GM23248 (cell line): ENCODE measurements at places on chromosomes 4 and X. TPM values are rescaled to one million over a fixed set of nuclear protein-coding genes. Genes with fewer than 3 reads are reported as not detected.
A peak's percentile ranks its signal among the peaks of the same experiment; 100 is the strongest.

DNA sequence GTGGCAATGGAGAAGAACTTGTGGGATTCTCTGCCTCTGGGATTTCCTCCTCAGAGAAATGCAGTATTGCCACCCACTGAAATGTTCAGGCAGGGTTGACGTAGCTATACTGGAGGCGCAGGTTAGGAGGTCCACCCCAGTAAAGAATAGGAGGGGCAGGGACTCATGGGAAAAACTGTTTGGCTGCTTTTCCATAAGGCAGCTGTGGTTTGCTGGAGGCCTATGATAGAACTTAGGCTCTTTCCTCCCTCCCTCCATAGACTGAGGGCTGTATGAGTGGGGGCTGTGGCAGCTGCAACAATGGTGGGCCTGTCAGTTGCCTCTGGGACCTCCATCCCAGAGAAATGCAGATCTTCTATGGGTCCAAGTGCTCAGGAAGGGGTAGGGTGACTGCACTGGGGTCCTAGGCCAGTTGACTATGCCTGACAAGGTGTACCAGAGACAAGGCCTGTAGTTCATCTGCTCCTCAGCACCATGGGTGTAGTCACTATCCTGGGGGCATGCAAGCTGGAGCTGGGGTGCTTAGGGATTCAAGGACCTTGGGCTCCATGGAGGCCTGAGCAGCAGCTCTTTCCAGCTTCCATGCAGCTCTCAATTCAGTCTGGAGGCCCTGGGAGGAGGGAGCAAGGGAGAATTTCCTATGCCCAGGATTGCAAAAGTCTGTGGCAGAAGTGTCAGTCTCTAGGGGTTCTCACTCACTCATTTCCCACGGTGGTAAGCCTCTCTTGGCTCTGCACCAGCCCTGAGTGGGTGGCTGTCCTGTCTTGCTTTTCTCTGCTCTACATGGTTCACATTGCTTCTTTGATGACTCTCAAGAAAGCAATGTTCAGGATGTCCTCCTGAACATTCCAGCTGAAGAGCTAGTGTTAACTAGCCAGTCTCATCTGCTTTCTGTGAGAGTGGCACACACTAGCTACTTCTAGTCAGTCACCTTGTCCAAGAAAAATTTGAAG, 353.0 kb downstream of the IDS start:
- peak; percentile 83 for DNase-seq
- H3K27ac ChIP-seq: peak overlapping the region; percentile 60
- no peaks in the 10 kb centered on the region for H3K36me3 ChIP-seq
- H3K4me3 ChIP-seq: no peak overlapping the region

DNA sequence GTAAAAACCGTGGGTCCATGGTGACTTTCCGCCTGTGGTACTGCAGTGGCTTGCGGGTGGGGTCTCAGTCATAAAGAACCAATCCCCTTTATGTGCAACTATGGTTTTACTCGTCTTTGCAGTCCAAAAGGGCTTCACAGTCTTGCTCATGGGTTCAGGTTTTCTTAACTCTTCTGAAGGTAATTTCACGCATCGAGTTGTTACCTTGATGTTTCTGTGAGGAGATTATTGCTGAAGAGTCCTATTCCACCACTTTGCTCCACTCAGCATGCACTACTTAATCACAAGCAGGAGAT, 41.5 kb downstream of the F8 start:
- no peak overlapping the region for H3K27ac ChIP-seq
- DNase-seq: no peak
- H3K36me3 ChIP-seq: no peaks in the 10 kb centered on the region

DNA sequence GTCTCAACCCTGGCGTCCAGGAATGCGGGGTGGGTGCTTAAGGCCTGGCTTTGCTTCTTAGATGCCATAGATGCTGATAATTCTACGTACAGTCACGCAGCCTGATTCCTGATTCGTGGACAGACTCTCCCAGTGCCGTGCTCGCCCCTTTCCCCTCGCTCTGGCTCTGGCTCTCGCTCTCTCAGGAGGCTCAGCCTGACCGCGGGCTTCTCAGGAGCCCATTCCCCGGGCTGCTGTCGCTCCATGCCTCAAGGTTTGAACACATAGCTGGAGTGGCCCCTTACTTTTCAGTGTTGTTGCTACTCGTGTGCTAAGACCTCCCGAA, 59.2 kb upstream of the ZC4H2 start:
- H3K4me1 ChIP-seq: peaks cover 13% of the 10 kb centered on the region
- peak; percentile 74 for DNase-seq
- no peaks in the 10 kb centered on the region for H3K36me3 ChIP-seq
- H3K4me3 ChIP-seq: peak overlapping the region; percentile 80
- peak overlapping the region; percentile 85 for H3K27ac ChIP-seq
- no peaks in the 10 kb centered on the region for H3K27me3 ChIP-seq

DNA sequence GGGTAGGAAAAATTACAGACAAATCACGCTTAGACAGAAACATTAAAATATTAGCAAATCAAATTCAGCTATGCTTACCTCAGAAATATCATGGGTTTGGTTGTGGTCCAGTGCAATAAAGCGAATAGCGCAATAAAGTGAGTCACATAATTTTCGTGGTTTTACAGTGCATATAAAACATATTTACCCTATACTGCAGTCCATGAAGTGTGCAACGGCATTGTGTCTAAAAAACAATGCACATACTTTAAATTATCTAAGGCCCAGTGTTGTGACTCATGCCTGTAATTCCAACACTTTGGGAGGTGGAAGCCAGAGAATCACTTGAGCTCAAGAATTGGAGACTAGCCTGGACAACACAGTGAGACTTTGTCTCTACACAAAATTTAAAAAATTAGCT, 195.7 kb upstream of the IL1RAPL1 start:
- no peak for DNase-seq
- no peaks in the 10 kb centered on the region for H3K36me3 ChIP-seq
- H3K4me1 ChIP-seq: no peaks in the 10 kb centered on the region
- H3K4me3 ChIP-seq: no peak overlapping the region
- H3K27me3 ChIP-seq: no peaks in the 10 kb centered on the region

Gene GLRA3
- total RNA-seq: not detected in 2 replicates

Gene F8A1
- 2.9 and 11.1 TPM in 2 replicates for total RNA-seq

Gene PDGFRA
- total RNA-seq: 225 and 275 TPM in 2 replicates

DNA sequence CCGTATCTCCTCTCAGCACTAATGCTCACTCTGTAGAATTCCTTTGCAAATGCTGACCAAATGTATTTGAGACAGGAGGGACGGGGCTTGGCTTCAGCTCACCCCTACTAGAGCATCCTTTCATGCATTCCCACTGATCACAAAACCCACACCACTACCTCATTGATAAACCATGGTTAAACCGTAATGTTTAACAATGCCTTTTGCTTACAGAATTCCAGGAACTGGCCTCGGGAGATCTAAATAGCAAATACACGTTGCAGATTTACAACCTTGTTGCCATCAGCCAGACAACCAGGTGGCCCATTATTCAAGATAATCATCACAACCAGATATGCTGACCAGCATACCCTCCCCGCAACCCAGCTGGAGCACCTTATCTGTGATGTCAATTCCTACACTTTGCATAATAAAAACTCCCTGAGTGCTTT, 391.9 kb downstream of the KCTD8 start:
- no peak for DNase-seq
- no peaks in the 10 kb centered on the region for H3K27me3 ChIP-seq
- H3K4me1 ChIP-seq: no peaks in the 10 kb centered on the region

DNA sequence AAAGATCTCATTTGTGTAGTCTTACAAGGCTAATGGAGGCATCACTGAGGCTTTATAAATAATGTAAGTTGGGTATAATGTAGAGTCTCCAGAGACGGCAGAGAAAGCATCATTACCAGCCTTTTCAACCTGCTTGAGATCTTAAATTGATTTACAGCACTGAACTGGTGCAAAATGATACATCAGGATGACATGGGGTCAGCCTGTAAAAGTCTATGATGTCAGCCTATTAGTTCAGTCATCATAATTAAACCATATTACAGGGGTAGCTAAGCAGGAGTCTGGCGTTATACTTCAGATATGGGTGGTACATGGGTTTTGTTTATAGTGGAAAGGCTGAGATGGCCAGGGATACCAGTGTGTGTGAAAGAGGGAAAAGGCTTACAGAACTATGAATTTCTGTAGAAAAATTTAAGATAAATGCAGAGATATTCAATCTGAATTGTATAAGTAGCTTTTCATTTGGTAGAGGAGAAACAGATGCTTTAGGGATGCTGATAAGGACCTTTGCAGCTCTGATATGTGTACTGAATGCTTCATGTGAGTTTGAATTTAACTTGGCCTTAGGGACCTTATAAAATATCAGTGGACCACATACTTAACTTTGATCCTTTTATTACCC, 2.7 kb downstream of the SMAD1 start:
- no peaks in the 10 kb centered on the region for H3K27me3 ChIP-seq
- DNase-seq: no peak

GRCh38 chr4:171342646-171343045, 470.6 kb upstream of the GALNTL6 start:
- DNase-seq: no peak
- no peaks in the 10 kb centered on the region for H3K36me3 ChIP-seq
- no peak overlapping the region for H3K27ac ChIP-seq
- H3K27me3 ChIP-seq: no peaks in the 10 kb centered on the region
- no peak overlapping the region for H3K4me3 ChIP-seq

- H3K4me3 ChIP-seq: no peak overlapping the region
- H3K36me3 ChIP-seq: no peaks in the 10 kb centered on the region
- H3K4me1 ChIP-seq: peaks cover 10% of the 10 kb centered on the region
Measured at GRCh38 chr4:37601531-37601930, 84.6 kb downstream of the RELL1 start.

DNA sequence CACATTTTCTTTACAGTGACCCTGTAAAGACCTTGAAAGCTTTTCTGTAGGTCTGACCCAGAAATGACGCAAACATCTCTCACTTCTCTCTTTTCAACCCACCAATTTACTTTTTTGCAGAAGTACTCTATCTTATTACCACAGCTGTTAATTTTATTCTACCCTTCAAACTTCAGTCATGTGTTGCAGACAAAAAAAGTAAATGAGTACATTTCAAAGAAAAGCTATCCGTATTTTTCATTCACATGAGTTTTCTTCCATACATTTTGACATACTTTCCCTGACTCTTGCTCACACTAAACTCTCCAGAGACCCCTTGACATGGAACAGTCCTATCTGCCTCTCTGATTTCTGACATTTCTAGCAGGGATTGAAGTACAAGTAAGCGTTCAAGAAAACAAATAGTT, 51.7 kb downstream of the SLC7A11 start:
- H3K4me1 ChIP-seq: peaks cover 9% of the 10 kb centered on the region
- no peak overlapping the region for H3K27ac ChIP-seq
- no peaks in the 10 kb centered on the region for H3K27me3 ChIP-seq

DNA sequence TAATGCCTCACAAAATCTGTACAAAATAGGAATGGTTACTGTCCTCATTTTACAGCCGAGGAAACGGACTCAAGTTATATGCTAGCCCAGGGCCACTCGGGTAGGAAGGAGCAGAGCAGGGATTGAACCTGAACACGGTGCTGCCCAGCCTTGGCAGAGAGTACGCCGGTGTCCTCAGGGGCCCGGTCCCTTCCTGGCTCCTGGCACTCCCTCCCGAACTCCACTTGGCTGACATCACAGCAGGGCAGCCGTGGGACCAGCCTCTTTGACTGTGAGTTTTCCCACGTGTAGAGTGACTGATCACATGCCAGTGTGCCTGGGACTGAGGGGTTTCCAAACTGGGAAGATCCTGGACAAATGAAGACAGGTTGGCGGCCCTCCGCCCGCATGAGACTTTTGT, 23.7 kb downstream of the MAN2B2 start:
- no peak overlapping the region for H3K4me3 ChIP-seq
- H3K27me3 ChIP-seq: no peaks in the 10 kb centered on the region
- no peak overlapping the region for H3K27ac ChIP-seq
- no peaks in the 10 kb centered on the region for H3K4me1 ChIP-seq

Gene SERTM2
- not detected in 2 replicates for total RNA-seq

Gene SOX3
- total RNA-seq: not detected in 2 replicates

DNA sequence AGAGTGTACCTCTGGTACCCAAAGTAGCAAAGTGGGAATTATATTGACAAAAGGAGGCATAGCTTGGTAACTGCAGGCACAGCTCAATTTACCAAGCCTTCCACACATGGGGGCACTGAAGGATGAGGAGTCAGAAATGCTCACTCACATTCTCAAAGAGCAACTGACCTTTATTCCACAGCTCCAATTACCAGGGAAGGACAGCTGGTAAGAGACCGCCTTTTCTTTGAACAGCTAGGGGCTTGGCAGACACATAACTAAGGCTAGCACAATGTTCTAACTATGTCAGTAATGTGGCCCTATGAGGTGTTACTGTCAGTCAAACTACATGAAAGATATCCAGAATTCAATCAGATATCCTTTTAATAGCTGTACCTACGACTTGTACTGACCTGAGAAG, 20.5 kb upstream of the STS start:
- H3K4me3 ChIP-seq: no peak overlapping the region
- peaks cover under 1% of the 10 kb centered on the region; the same call in 1 of the 2 replicates for H3K4me1 ChIP-seq
- H3K27me3 ChIP-seq: no peaks in the 10 kb centered on the region

GRCh38 chr4:12679217-12679616, 804.9 kb downstream of the RAB28 start:
- H3K27me3 ChIP-seq: no peaks in the 10 kb centered on the region
- H3K4me1 ChIP-seq: no peaks in the 10 kb centered on the region
- DNase-seq: peak; percentile 2
- H3K27ac ChIP-seq: no peak overlapping the region

Gene TLR10
- total RNA-seq: not detected in 2 replicates

DNA sequence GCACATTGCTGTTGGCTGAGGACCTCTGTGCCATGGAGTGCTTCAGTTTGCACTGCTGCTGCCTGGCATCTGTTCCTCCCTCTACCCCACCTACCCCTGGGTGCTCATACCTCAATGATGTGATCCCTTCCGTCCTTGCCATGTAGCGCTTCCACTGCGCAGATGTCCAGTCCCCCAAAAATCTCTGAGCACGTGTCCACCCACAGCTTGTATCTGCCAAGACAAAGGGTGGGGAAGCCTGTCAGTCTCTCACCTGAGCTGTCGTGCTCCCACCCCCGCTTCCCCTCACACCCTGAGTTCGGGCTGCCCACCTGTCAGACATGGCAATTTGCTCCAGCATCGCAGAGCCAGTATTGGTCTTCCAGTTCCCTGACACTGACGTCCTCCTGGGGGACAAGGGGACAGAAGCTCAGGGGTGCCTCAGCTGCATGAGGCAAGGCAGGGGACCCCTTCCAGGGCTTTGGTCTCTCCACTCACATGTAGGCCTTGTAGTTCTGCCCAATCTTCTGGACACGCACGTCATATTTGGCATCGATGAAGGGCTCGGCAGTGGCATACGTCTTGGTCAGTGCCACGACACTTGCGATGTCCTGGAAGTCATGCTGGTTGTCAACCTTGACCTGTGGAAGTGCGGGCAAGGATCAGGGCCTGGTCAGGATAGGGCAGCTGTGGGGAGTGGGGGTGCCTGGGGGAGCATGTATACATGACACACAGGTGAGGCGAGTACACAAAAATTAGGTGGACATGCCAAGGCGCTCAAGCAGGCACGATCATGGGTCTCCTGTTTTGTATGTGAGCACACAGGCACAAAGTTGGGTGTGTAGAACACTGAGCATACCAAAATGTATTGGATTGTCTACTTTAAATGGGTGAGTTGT, 6.0 kb upstream of the TIMP1 start:
- no peak overlapping the region for H3K27ac ChIP-seq
- no peak overlapping the region for H3K4me3 ChIP-seq
- no peak for DNase-seq
- H3K4me1 ChIP-seq: peaks cover 7% of the 10 kb centered on the region; the same call in 1 of the 2 replicates
- no peaks in the 10 kb centered on the region for H3K27me3 ChIP-seq
- H3K36me3 ChIP-seq: no peaks in the 10 kb centered on the region

GRCh38 chrX:132740316-132741123, 217.9 kb downstream of the HS6ST2 start:
- H3K27ac ChIP-seq: no peak overlapping the region
- H3K36me3 ChIP-seq: no peaks in the 10 kb centered on the region
- peak; percentile 12 for DNase-seq
- no peaks in the 10 kb centered on the region for H3K4me1 ChIP-seq

Gene CXCL10
- not detected in 2 replicates for total RNA-seq

Gene ADH1B
- not detected in 2 replicates for total RNA-seq
